Thyroid gland (tissue), 4 donors: ENCODE measurements at places on chromosomes 12 and 14. TPM values are rescaled to one million over a fixed set of nuclear protein-coding genes. Genes with fewer than 3 reads are reported as not detected.

Gene MGP
- 445 TPM for total RNA-seq

Gene SIX4
- 5.7 TPM for total RNA-seq

Gene SVOP
- not detected for total RNA-seq

Gene CLEC7A
- 6.9 TPM for total RNA-seq

Gene RFX4
- 0.27 TPM for total RNA-seq

GRCh38 chr12:40742041-40742440 is 49.8 kb downstream of the CNTN1 start:
- no peak for DNase-seq
- H3K27me3 ChIP-seq = no peaks in the 10 kb centered on the region
- no peak overlapping the region for H3K27ac ChIP-seq
- no peaks in the 10 kb centered on the region for H3K36me3 ChIP-seq

- DNase-seq = no peak
- no peaks in the 10 kb centered on the region for H3K27me3 ChIP-seq
- H3K4me3 ChIP-seq = no peak overlapping the region
- H3K27ac ChIP-seq = no peak overlapping the region
Observed at GRCh38 chr14:24278424-24278823, 7.0 kb upstream of the RABGGTA start.

- H3K4me1 ChIP-seq = no peaks in the 10 kb centered on the region
- H3K27ac ChIP-seq = no peak overlapping the region
- DNase-seq = no peak
- no peak overlapping the region for H3K4me3 ChIP-seq
Observed at GRCh38 chr12:40511341-40511740, 180.9 kb upstream of the CNTN1 start.

- no peak for DNase-seq
- H3K4me1 ChIP-seq = peaks cover 6% of the 10 kb centered on the region
- no peaks in the 10 kb centered on the region for H3K36me3 ChIP-seq
Observed at GRCh38 chr14:69260190-69260860, 367 bp downstream of the GALNT16 start.

DNA sequence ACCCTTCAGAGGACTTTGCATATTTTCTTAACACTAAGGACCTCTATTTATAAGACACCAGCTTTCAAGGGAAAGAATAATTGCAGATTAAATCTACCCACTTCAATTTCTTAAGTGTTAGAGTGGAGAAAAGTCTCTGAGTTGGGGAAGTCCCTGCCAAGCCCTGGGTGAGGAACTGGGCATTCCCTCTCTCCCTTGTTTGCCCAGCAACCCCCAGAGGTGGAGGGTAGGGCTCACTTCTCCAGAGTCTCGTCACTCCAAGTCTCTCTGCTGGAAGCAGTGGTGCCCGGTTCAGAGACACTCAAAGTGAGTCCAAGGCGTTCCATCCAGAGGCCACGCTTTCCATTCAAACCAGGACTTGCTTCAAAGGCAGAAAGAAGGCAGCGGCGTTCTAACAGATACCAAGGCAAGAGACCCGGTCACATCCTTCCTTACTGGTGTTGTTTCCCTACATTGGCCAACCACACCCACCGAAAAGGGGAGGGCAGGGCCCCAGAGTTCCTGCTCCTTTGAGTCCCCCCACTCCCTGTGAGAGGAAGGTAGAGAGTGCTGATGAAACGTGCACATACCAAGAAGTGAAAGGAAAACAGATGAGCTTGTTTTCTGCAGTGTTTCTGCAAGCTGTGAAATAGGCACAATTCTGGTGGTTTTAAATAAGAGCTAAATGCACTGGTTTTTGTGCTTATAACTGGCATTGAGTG is 6.1 kb upstream of the BDKRB2 start:
- peak overlapping the region; percentile 76 for H3K27ac ChIP-seq
- DNase-seq = peak; percentile 93
- H3K36me3 ChIP-seq = no peaks in the 10 kb centered on the region

DNA sequence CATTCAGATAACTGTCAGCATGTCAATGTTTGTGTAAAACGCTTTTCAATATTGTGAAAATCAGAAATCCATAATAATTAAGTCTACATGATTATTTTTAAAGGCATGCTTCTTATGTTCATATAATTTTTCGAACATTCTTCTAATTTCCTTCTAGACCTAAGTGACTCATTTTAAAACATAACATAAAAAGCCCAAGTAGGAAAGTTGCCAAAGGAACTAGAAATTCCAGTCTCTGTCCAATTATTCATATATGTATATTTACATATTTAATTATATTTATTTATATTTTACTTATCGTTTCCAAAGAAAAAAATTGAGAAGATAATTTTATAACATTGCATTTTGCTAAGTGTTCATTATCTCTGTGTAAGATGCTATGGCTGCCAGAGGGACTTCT is 110.4 kb downstream of the TMTC1 start:
- H3K4me1 ChIP-seq = no peaks in the 10 kb centered on the region
- no peak overlapping the region for H3K27ac ChIP-seq

DNA sequence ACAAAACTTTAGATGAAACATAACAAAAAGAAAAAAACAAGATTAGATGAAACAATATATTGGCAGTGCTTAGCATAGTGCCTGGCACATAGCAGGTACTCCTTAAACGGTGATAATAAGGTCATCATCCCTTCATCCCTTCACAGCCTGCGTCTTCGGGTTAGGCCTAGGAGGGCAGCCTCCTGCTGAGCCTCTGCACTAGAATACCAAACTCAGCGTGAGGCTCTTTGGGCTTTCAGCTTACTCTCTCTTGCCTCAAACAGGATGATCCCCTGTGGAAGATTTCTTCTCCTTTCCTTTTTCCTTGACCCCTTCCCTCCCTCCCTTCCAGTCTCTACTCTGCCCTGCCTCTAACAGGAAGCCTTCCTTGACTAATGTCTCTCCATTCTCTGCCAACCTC is 14.4 kb upstream of the FIGNL2 start:
- no peak for DNase-seq
- H3K4me3 ChIP-seq = no peak overlapping the region
- H3K27me3 ChIP-seq = peaks cover 8% of the 10 kb centered on the region
- H3K27ac ChIP-seq = no peak overlapping the region
- no peaks in the 10 kb centered on the region for H3K36me3 ChIP-seq

DNA sequence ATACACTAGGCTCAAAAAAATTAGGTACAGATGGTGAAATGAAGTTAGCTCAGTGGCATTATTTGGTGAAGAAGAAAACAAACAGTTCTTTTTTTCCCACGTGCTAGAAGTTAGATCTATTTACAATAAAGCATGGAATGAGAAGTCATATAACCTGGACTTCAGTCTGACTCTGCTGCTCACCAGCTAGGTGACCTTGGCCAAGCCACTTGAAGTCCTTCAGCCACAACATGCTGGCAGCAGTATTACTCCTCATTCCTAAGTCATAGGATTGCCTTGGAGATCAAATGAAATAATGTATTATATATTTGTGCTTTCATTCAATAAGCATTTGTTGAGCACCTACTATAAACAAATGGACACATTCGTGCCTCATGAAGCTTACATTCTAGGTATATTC is 45.2 kb downstream of the PTHLH start:
- H3K36me3 ChIP-seq = no peaks in the 10 kb centered on the region
- no peaks in the 10 kb centered on the region for H3K4me1 ChIP-seq
- no peak overlapping the region for H3K4me3 ChIP-seq
- H3K27me3 ChIP-seq = no peaks in the 10 kb centered on the region
- H3K27ac ChIP-seq = no peak overlapping the region

GRCh38 chr12:109331301-109331952 is 16.3 kb upstream of the MYO1H start:
- H3K36me3 ChIP-seq = no peaks in the 10 kb centered on the region
- H3K4me3 ChIP-seq = no peak overlapping the region
- DNase-seq = no peak
- no peak overlapping the region for H3K27ac ChIP-seq
- no peaks in the 10 kb centered on the region for H3K4me1 ChIP-seq

- DNase-seq = no peak
- H3K36me3 ChIP-seq = no peaks in the 10 kb centered on the region
- no peak within 1 kb of the TSS for H3K27ac ChIP-seq
- no peaks in the 10 kb centered on the region for H3K27me3 ChIP-seq
- H3K4me3 ChIP-seq = no peak within 1 kb of the TSS
Observed at GRCh38 chr12:663293-663871, at the start of gene NINJ2. Gene NINJ2, minus strand, starts transcription at chr12:663445. Its CDS starts 85 bp downstream, at chr12:663360.
